ENCODE measurements at places on chromosomes 4 and X. TPM values are rescaled to one million over a fixed set of nuclear protein-coding genes. Genes with fewer than 3 reads are reported as not detected.

- H3K4me3 ChIP-seq = no peak overlapping the region
- DNase-seq = no peak
- H3K36me3 ChIP-seq = no peaks in the 10 kb centered on the region
- H3K27me3 ChIP-seq = peaks cover 2% of the 10 kb centered on the region
These were observed 16.8 kb upstream of the RAB40A start for GRCh38 chrX:103536071-103536470.

The TCEAL2 gene
- total RNA-seq = 0.09 TPM

- H3K4me1 ChIP-seq = peaks cover 3% of the 10 kb centered on the region
- no peak overlapping the region for H3K4me3 ChIP-seq
- no peaks in the 10 kb centered on the region for H3K27me3 ChIP-seq
- H3K27ac ChIP-seq = peak overlapping the region; percentile 2
- DNase-seq = peak; percentile 43
These were observed 146.0 kb upstream of the CPEB2 start for GRCh38 chr4:14856062-14856933.

DNA sequence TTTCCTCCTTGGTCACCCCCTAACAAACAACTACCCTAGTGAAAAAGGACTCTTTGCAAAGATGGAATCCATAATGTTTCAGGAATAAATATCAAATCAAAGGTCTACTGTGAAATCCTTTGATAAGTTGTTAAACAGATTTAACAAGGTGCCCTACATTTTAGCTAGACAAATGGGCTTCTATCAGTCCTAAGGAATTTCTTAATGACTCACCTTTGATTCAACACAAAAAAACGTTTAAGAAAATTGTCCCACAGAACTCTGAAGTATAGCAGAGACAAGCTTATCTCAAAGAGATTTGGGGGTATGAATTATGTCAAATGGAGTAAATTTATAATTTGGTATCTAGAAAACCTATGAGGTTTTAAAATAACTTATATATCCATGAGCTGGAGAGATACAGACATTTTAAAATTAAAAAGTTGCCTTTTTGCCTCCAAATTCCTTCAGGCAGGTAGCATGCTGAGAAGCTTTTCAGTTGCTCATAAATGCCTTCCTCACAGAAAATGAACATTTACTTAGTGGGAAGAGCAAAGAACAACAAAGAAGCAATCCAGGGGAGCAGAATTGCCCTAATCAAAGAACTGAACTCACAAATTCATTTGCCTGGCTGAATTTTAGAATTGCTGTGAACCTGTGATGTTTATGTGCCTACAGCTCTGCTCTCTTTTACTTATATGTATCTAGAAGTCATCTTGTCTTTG lies 649.3 kb downstream of the STPG2 start:
- no peaks in the 10 kb centered on the region for H3K4me1 ChIP-seq
- H3K27ac ChIP-seq = no peak overlapping the region
- no peaks in the 10 kb centered on the region for H3K36me3 ChIP-seq
- no peak for DNase-seq
- no peaks in the 10 kb centered on the region for H3K27me3 ChIP-seq

The MAGEB6B gene
- total RNA-seq = not detected

The PCDH7 gene
- total RNA-seq = 2.4 TPM

The XK gene
- total RNA-seq = 0.66 TPM

GRCh38 chr4:143186649-143187048 lies 1.9 kb downstream of the USP38 start:
- no peak for DNase-seq
- H3K36me3 ChIP-seq = peaks cover 19% of the 10 kb centered on the region

The PDE5A gene
- total RNA-seq = 5.2 TPM

GRCh38 chr4:17584521-17585213 lies 7.7 kb downstream of the LAP3 start:
- H3K4me3 ChIP-seq = no peak overlapping the region
- no peaks in the 10 kb centered on the region for H3K27me3 ChIP-seq
- H3K36me3 ChIP-seq = peaks cover 71% of the 10 kb centered on the region
- no peak for DNase-seq

- no peak overlapping the region for H3K4me3 ChIP-seq
- no peak for DNase-seq
- no peaks in the 10 kb centered on the region for H3K36me3 ChIP-seq
- no peaks in the 10 kb centered on the region for H3K4me1 ChIP-seq
These were observed 72.6 kb downstream of the GC start for GRCh38 chr4:71711044-71711984.

DNA sequence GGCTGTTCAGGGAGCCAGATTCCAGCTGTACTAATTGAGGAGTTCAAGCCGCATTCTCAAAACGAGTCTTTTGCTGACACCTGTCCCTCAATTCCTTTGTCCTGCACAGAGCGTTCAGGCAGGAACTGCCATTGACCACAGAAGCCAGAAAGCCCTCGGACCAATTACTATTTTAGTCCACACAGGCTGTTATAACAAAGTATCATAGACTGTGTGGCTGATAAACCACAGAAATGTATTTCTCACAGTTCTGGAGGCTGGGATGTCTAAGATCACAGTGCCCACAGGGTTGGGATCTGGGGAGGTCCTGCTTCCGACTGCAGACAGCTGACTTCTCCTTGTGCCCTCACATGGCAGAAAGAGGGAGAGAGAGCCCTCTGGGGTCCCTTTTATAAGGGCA lies 119.8 kb upstream of the ATP6AP2 start:
- DNase-seq = no peak
- no peaks in the 10 kb centered on the region for H3K36me3 ChIP-seq
- H3K27ac ChIP-seq = no peak overlapping the region

The MAPK10 gene
- total RNA-seq = 3.7 TPM

GRCh38 chr4:73762409-73762808 lies 22.0 kb downstream of the CXCL8 start:
- H3K27me3 ChIP-seq = no peaks in the 10 kb centered on the region
- DNase-seq = no peak
- H3K4me3 ChIP-seq = no peak overlapping the region
- H3K4me1 ChIP-seq = no peaks in the 10 kb centered on the region

DNA sequence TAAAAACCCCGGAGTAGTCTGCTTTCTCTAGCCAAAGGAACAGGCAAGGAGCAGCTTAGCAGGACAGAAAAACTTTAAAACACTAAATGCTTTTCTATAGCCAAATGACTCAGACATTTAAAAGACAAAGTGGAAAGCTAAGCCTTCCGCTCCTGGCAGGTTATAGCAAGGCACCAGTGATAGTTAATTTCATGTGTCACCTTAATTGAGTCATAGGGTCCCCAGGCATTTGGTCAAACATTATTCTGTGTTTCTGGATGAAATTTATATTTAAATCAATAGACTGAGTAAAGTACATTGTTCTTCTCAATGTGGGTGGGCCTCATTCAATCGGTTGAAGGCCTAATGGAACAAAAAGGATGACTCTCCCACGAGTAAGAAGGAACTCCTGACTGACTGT lies 885.7 kb upstream of the ADGRL3 start:
- H3K4me3 ChIP-seq = no peak overlapping the region
- H3K27me3 ChIP-seq = no peaks in the 10 kb centered on the region
- no peak overlapping the region for H3K27ac ChIP-seq
- H3K4me1 ChIP-seq = no peaks in the 10 kb centered on the region

GRCh38 chrX:44949125-44949524 lies 76.1 kb downstream of the KDM6A start:
- no peaks in the 10 kb centered on the region for H3K4me1 ChIP-seq
- no peak overlapping the region for H3K27ac ChIP-seq
- DNase-seq = no peak
- peaks cover 2% of the 10 kb centered on the region for H3K36me3 ChIP-seq
- H3K27me3 ChIP-seq = no peaks in the 10 kb centered on the region

The ALAS2 gene
- total RNA-seq = 16.9 TPM

DNA sequence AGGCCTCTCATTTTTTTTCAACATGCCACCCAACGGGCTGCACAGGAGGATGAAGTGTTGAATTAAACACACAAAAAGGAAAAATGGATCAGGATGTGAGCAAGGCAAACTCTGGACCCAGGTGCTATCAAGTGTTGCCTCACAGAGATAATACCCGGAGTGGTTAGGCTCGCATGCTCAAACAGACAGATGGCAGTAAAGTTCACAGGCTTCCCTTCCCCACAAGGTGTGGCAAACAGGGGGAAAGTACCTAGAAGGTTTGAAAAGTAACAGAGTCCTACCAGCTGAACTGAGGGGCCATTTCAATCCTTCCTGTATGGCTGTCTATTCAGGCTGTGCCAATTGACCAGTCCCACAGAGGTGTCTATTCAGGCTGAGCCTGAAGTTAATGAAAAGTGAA lies 123.9 kb upstream of the GC start:
- no peak overlapping the region for H3K4me3 ChIP-seq
- H3K4me1 ChIP-seq = no peaks in the 10 kb centered on the region
- no peaks in the 10 kb centered on the region for H3K36me3 ChIP-seq
- H3K27me3 ChIP-seq = no peaks in the 10 kb centered on the region
- DNase-seq = no peak

GRCh38 chrX:86121916-86122315 lies 26.3 kb upstream of the DACH2 start:
- H3K4me1 ChIP-seq = no peaks in the 10 kb centered on the region
- no peaks in the 10 kb centered on the region for H3K27me3 ChIP-seq
- no peak for DNase-seq
- no peak overlapping the region for H3K27ac ChIP-seq
- H3K36me3 ChIP-seq = no peaks in the 10 kb centered on the region
- no peak overlapping the region for H3K4me3 ChIP-seq

DNA sequence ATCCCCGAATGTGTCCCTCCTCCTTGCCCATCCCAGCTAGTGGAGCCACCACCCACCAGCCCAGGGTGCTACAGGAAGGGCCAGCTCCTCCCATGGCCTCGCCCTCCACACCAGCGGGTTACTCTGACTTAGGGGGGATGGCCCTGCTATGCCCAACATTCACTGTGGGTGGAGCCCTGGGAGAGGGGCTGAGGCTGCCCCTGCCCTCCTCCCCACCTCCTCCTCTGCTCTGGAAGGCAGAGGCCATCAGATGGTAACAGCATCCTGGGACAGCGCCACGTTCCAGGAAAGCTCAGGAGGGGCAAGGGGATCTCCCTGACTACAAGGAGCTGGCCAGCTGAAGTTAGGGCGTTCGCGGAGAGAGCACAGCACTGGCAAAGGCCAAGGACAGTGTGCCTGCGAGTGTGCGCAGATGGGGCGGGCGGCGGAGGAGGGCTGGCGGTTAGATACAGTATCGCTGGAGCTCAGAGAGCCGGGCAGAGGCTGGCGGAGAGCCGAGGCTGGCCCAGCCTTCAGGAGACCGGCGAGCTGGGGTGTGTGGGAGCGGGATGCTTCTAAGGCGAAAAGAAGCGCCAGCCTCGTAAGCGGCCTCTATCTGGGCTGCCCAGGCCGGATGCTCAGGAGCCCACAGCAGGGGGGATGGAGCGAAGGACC lies 1.5 kb downstream of the JAKMIP1 start:
- no peaks in the 10 kb centered on the region for H3K36me3 ChIP-seq
- H3K27me3 ChIP-seq = peaks cover 60% of the 10 kb centered on the region
- DNase-seq = no peak

GRCh38 chr4:62455871-62456270 lies 1255.7 kb downstream of the ADGRL3 start:
- no peak overlapping the region for H3K27ac ChIP-seq
- H3K4me1 ChIP-seq = no peaks in the 10 kb centered on the region
- H3K27me3 ChIP-seq = no peaks in the 10 kb centered on the region
- no peak overlapping the region for H3K4me3 ChIP-seq
- no peak for DNase-seq
- H3K36me3 ChIP-seq = no peaks in the 10 kb centered on the region

The CENPE gene
- 21.2 TPM for total RNA-seq

- H3K4me3 ChIP-seq = no peak overlapping the region
- no peaks in the 10 kb centered on the region for H3K4me1 ChIP-seq
- H3K36me3 ChIP-seq = no peaks in the 10 kb centered on the region
- DNase-seq = no peak
- no peak overlapping the region for H3K27ac ChIP-seq
These were observed 46.6 kb downstream of the CXorf58 start for GRCh38 chrX:23954396-23954795.

GRCh38 chrX:97332963-97333362 lies 449.3 kb downstream of the RPA4 start:
- H3K4me1 ChIP-seq = no peaks in the 10 kb centered on the region
- H3K4me3 ChIP-seq = no peak overlapping the region
- H3K36me3 ChIP-seq = no peaks in the 10 kb centered on the region
- H3K27ac ChIP-seq = no peak overlapping the region

GRCh38 chr4:17664755-17665154 lies 50.3 kb downstream of the MED28 start:
- H3K36me3 ChIP-seq = no peaks in the 10 kb centered on the region
- no peak for DNase-seq
- no peak overlapping the region for H3K4me3 ChIP-seq
- H3K27ac ChIP-seq = no peak overlapping the region
- no peaks in the 10 kb centered on the region for H3K4me1 ChIP-seq

DNA sequence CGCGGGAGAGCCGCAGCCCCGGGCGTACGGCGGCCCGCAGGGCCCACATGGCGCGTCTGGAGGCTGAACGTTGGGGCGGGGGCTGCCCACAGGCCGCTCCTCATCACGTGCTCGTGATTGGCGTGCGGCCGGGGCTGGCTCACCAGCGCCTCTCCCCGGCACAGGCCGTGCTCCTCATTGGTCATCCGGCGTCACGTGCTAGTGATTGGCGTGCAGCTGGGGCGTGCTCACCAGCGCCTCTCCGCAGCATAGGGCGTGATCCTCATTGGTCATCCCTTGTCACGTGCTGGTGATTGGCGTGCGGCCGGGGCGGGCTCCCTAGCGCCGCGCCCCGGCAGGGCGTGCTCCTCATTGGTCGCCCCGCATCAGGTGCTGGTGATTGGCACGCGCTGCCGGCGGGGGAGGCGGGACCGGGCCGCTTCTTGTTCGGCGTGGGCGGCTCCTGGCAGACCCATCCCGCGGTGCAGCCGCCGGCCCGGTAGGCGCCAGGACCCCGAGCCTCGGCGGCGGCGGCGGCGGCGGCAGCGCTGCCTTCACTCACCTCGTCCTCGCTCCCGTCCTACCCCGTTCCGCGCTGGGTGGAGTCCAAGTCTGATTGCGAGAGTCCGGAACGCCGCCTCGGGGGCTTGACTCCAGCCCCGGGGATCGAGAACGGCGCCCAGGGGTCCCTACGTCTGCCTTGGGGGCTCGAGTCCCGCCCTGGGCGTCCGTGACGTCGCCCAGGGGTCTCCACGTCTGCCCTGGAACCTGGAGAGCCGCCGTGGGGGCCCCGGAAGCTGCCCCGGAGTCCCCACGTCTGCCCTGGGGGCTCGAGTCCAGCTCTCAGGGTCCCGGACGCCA lies at the start of gene GTPBP6:
Gene GTPBP6, minus strand, starts transcription at position 58 of the 840 bp plus-strand sequence. Its CDS starts 9 bp downstream, at position 49.
- H3K27me3 ChIP-seq = no peaks in the 10 kb centered on the region
- peak within 1 kb of the TSS; percentile 99 for H3K4me3 ChIP-seq
- DNase-seq = peak; percentile 100
- peaks cover 13% of the 10 kb centered on the region for H3K4me1 ChIP-seq

The WNK3 gene
- total RNA-seq = 1.9 TPM

GRCh38 chr4:108107729-108108382 lies 60.9 kb downstream of the LEF1 start:
- H3K36me3 ChIP-seq = peaks cover 94% of the 10 kb centered on the region
- H3K27me3 ChIP-seq = no peaks in the 10 kb centered on the region
- peaks cover 36% of the 10 kb centered on the region for H3K4me1 ChIP-seq
- DNase-seq = peak; percentile 81
- H3K4me3 ChIP-seq = no peak overlapping the region

GRCh38 chr4:140150886-140151698 lies 2.9 kb downstream of the MAML3 start:
- peak overlapping the region; percentile 99 for H3K27ac ChIP-seq
- H3K36me3 ChIP-seq = no peaks in the 10 kb centered on the region
- peak overlapping the region; percentile 59 for H3K4me3 ChIP-seq
- no peaks in the 10 kb centered on the region for H3K27me3 ChIP-seq
- DNase-seq = peak; percentile 68

- no peak overlapping the region for H3K4me3 ChIP-seq
- H3K4me1 ChIP-seq = no peaks in the 10 kb centered on the region
- H3K36me3 ChIP-seq = no peaks in the 10 kb centered on the region
- no peak for DNase-seq
These were observed 3.2 kb downstream of the PRDX4 start for GRCh38 chrX:23670528-23670927.

The TRIM60 gene
- total RNA-seq = not detected

Data from thymus (tissue), 14 donors.